ENCODE measurements at places on chromosomes 4 and X.
A peak's percentile ranks its signal among the peaks of the same experiment; 100 is the strongest.

DNA sequence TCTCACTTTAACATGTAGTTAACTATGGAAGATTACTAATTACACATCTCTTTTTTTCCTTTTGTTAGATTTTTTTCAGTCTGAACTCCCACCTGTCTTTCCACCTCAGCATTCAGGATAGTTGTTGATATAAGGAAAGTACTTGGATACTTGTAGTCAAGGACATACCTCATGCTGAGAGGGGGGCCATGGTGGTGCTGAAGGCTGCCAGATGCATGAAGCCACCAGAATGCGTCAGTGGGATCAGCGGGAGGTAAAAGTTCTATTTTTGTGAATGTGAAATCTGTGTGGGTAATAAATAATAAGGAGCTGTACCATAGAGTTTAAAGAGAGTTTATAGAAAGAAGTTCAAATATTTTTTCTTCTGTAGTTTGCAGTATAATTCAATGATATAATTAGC, 13.1 kb upstream of the NDST4 start:
- DNase-seq = no peak

DNA sequence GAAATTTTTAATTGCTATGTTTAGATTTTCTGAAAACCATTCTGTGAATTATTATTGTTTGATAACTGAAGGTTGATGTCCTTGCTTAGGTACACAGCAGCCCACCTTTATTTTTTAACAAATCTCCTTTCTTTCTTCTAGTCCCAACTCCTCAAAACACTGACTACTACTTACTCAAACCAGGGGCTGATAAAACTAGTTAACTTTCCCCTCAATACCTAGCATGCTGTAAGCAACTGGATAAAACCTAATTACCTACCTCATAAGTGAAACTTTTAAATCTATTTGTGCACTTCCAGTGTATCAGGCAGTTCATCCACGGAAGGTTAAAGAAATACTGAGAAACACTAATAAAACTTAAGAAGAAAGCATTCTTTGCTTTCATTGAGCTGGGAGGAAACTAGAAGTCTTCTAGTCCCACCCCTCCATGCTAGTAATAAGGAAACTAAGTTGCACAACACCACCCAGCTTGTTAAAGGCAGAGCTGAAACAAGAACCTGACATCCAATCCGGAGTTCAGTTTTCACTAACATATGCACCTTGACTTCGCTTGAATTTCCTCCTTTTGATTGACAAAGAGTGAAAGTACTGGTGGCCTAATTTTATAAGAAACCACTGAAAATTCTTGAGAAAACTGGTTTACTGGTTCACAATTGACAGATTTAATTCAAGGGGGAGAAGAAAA, 180.2 kb upstream of the TET2 start:
- DNase-seq = no peak

GRCh38 chr4:77852892-77853495, 9.6 kb upstream of the MRPL1 start:
- DNase-seq = peak; percentile 55

DNA sequence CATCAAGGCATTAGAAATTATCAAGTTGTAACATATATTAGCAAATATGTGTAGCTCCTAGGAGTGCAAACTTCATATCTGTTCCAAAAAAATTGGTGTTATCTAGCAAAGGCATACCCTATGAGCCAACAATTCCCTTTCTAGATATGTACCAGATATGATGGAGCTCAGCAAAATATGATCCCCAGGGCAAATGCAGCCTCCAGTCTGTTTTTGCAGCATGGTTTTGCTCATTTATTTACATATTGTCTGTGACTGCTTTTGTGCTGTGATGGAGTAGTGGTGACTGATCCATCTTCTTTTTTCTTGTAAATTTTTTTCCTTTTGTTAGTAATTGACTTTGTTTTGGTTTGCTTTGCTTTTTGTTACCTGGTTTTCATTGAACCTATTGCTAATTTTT, 41.0 kb downstream of the CEP135 start:
- DNase-seq = no peak

DNA sequence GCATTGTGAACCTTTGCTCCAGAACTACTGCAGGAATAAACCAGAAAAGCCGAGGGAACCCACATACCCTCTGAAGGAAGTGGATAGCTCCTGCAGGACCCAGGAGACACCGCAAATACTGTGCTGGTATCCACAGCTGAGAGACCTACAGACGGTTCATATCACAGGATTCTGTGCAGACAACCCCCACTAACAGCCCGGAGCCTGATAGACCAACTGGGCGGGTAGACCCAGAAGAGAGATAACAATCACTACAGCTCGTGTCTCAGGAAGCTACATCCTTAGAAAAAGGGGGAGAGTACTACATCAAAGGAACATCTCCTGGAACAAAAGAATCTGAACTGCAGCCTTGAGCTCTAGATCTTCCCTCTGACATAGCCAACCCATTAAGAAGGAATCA, 150.8 kb downstream of the FRAS1 start:
- DNase-seq = no peak

DNA sequence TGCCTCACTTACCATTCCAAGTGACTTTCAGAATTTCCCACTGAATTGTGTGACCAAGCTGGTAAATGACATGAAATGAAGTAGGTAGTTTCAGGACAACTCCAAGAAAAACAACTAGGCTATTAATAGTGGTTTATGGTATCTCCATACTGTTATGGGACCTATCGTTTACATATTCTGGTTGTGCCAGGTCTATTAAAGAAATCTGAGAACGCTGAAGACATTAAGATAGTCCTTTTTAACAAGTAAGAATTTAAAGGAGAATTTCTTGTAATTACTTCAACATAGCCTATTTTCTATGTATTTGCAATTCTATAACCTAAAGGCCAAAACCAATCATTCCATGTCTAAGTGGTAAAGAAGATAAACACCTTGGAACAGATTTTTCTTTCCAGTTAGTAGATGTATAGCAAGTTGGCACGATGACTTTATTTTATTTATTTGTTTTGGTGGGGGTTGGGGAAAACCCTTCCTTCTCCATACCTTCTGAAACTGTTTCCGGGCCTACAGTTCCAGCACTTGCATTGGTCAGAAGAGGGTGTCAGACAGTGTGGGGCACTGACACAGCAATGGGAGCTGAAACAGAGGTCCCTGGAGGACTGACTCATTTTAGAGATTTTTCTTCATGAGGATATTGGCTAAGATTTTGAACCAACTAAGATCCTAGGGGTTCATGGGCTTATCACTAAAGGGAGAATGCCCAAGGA, 7.6 kb upstream of the DCLK2 start:
- no peak for DNase-seq

- no peak for DNase-seq
Observed at GRCh38 chr4:163448540-163449203, 24.9 kb downstream of the TKTL2 start.

DNA sequence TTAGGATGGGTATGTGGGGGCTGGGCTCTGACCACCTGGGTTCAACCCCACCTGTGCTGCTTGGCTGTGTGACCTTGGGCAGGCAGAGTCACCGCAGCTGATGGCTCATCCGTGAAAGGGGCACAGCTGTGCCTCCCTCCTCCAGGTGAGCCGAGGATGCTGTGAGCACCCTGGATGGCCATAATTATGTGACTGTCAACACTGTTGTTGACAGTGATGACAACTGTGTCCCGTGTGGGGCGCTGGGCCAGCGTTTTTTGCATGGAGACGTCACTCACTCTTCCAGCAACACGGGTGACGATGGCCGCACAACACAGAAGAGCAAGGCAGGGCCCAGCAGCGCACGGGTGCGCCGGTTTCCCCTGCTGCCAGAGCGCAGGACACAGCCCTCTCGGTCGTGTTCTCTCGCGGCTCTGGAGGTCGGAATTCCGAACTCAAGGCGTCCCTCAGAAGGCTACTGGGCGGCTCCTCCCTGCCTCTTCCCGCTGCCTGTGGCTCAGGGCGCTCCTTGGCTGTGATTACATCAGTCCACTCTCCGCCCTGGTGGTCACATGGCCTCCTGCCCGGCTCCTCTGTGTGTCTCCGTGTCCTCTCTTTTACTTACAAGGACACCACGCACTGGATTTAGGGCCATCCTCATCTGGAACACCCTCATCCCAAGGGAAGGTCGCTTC, 1.3 kb downstream of the SH3TC1 start:
- peak; percentile 22 for DNase-seq

DNA sequence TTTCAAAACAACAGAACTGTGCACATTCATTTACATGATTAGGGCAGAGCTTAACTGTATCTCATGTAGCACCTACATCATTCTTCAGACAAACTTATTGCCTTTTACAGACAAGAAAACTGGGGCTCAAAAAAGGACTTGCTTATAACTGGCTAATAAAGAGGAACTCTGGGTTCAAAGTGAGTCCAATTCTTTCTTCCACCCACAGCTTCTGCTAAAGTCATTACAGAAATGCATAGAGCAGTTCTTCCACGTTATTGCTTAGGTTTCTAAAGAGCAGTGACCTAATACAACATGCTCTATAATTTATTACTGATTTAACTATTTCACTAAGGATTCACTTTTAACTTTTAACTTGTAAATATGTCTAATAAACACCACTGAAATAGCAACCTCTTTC, 60.6 kb downstream of the ELOVL6 start:
- no peak for DNase-seq

DNA sequence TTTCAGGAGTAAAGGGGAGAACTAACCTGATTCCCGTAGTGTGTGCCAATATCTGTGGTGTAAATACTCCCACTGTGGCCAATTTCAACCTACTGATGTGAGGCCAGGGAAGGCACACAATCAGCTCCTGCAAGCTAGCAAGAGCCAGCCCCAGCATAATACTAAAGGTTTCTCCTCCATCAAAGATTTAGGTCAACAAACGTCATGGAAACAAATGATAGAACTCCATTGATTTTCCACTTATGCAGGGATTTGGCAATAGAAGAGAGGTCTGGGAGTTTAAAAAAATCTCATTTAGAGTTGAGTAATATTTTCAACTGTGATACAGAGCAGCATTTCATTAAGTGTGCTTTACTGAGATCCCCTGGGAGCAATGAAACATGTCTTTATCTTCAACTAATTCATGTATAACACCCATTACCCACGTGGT, 15.8 kb upstream of the VEGFD start:
- DNase-seq = no peak

- no peak for DNase-seq
Observed at GRCh38 chr4:71694961-71695360, 88.9 kb downstream of the GC start.

DNA sequence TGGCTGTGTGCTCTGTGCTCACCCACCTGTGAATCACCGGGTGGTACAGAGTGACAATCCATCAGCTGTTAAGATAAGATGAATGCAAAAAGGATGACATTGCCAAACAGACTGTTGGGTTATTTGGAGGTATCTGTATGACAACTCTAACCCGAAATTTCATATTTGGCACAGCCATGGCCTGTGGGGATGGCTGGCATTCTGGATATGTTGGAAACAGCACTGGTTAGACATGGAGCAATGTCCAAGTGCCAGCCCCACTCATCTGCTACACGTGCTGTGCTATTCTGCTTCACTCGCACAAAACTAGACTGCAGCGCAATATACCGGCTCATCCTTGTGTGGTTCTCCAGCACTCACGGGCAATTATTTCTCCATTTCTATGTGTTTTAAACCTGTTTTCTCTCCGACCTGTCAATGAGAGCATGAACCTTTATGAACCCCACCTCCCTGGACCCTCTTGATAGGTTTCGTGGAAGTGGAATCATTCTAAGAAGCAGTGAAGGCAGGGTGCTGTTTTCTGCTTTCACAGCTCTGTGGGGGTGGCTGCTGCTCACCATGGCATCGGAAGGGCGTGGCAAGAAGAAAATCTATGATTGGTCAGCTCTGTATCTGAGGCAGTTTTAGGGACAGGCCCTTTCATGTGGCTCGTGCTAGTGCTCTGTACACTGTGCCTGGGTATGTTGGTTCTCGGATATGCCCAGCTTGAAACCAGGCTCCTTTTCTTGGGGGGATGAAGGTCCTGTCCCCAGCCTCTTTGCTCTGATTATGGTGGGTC, 94.9 kb downstream of the ENPP6 start:
- DNase-seq = no peak

GRCh38 chr4:97770222-97770621, 373.1 kb downstream of the STPG2 start:
- DNase-seq = no peak

Data from T-helper 9 cell (primary cell).